ENCODE measurements at places on chromosomes 16 and 17.

DNA sequence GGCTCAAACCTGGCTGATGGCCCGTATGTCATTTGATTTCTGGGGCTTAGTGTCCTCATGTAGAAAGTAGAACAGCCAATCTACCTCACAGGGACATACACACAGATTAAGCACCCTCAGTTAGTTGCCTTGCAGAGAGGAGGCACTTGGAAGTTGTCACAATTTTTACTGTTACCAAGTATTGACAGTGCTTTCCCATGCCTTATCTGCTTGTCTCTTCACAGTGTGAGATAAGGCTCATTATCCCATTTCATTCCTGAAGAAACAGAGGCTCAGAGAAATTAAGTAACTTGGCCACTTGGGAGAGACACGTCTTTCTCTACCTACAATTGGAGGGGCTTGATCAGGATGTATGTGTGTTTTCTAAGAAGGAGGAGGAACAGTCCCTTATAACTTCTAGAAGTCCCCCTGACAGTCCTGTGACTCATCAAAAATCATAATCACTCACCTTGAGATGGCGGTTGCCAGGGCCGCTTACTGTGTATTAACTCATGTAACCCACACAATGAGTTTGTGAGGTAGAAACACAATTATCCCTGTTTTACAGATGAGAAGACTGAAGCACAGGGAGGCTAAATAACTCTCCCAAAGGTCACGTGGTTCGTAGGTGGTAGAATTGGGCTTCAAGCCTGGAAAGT is 56.9 kb upstream of the LHX1 start:
- no peak for DNase-seq

- DNase-seq = no peak
These were observed 100.1 kb downstream of the YPEL2 start for GRCh38 chr17:59431601-59432000.

DNA sequence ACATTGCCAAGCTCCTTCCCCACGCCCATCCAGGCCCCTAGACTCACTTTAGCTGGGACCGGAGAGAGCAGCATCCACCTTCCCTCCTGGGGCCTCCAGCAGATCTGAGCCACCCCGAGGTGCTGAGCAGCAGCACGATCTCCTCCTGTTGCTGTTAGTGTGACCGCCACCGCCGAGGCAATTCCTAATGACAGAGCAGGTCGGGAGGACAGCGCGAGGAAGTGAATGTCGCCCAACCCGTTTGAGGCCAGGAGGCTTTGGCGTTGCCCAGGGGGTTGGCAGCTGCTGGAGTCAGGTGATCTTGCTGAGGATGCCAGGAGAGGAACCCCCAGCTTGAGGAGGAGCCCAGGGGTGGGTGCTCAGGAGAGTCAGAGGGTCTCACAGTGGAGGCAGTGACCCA is at the start of gene RNF222:
RNF222 (minus strand) TSS at position 192 of the 400 bp plus-strand sequence. CDS start 4,366 bp downstream, outside the sequence.
- DNase-seq = no peak

GRCh38 chr17:69363488-69364210 is 36.7 kb upstream of the ABCA5 start:
- no peak for DNase-seq

- DNase-seq = no peak
These were observed 18.6 kb upstream of the SLC5A10 start for GRCh38 chr17:18933102-18934058.

- DNase-seq = no peak
These were observed 29.3 kb downstream of the TK2 start for GRCh38 chr16:66520406-66521170.

GRCh38 chr17:48620461-48621139 is 5.5 kb upstream of the HOXB8 start:
- no peak for DNase-seq

GRCh38 chr17:19311016-19311415 is 51.5 kb downstream of the B9D1 start:
- DNase-seq = no peak

DNA sequence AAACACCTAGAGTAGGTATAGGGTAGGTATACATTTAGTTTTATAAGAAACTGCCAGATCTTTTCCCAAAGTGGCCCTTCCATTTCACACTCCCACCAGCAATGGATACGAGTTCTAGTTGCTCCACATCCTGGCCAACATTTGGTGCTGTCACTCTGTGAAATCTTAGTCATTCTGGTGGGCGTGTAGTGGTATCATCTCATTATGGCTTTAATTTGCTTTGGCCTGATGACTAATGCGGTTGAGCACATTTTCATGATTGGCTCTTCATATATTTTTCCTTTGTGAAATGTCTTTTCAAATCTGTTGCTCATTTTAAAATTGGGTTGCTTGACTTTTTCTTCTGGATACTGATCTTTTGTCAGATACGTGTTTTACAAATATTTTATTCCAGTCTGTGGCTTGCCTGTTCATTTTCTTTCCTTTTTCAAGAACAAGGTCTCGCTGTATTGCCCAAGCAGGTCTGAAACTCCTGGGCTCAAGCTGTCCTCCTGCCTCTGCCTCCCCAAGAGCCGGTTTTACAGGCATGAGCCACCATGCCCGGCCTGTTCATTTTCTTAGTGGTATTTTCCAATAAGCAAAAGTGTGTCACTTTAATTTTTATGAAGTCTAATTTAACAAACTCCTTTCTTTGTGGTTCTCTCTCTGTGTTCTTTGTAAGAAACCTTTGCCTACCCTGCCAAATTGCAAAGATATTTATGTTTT is 192.4 kb downstream of the SEC14L1 start:
- DNase-seq = peak; percentile 92

All from fibroblast of skin of left biceps (primary cell).